ENCODE measurements at places on chromosomes 6 and 20.

GRCh38 chr6:139406577-139407343 is 32.3 kb upstream of the CITED2 start:
- DNase-seq = no peak

- DNase-seq = no peak
Measured at GRCh38 chr6:39077882-39078594, 29.5 kb downstream of the GLP1R start.

DNA sequence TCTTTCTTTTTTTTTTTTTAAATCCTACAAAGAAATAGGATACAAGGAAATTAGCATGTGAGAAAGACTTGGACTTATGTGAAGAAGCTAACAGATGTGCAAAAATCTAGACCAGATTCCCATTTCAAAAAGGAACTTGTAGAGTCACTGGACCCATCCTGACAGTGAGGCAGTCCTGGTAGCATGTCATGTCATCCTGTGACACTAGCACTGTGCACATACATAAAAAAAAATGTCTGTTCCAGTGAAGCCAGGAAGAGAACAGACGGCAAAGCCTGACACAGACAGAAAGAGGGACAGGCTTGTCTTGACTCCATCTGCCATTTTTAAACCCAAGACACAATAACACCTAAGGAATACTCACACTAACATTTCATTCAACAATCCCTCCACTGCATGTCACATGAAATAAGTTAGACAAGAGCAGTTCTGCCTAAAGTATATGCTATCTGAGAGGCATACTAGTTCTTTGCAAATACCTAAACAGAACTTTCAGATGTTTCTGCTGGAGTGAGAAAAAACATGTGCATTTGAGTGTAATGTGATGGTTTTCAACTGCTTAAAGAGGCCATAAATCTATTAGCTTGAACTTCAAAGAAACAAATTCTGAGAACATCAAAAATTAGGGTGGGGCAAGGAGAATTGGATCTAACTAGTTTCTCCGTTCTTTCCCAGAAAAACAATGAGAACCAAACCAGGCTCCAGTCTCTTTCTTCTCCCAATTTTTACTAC is 159.6 kb downstream of the BACH2 start:
- no peak for DNase-seq

GRCh38 chr6:64505312-64505711 is 869.7 kb downstream of the PHF3 start:
- no peak for DNase-seq

GRCh38 chr6:169274781-169275180 is 21.1 kb upstream of the THBS2 start:
- DNase-seq = no peak

DNA sequence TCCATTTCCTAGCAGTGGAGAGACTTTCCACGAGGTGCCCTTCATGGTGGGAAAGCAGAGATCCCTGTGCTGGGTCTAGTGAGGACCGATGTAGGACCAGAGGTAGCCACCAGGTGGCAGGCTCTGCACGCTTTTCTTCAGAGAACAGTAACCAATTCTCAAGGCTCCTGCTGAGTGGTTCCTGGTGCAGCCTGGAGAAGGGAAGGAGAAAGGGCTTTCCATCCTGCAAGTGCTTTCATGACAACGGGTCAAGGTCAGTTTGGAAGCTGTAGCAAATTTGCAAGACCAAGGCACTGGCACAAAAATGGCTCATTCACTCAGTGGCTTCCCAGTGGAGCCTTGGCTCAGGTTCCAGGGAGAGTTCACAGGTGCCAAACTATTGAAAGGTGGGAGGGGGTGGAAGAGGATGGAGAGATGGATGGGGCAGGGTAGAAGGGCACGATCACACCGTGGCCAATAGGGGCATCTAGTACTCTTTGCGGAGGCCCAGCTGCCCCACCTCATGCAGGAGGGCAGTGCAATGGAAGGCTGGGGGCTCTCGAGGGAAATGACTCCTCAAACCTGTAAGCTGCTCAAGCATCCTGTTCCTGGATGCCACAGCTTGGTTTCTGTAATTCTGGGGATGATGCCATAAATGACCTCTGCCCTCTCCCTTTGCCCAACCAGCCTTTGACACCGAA is 25.5 kb upstream of the KCNK16 start:
- DNase-seq = no peak

GRCh38 chr6:41518118-41518517 is 28.1 kb upstream of the FOXP4 start:
- DNase-seq = no peak

DNA sequence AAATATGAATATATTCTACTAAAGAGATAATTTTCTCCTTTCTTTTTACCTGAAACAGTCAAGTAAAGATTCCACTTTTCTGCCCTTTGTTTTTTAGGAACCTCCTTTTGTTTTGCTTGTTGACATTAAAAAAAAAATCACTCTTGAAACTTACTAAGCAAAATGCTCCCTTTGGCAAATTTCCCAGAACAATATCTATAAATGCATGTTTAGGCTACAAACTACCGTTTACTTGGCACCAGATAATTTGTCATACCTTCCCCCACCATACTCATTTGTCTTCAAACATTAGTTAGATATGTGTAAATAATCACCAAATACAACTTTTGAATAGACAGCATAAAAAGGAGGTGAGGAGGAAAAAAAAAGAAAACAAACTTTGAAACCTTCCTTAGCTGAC is 604.7 kb downstream of the RFPL4B start:
- DNase-seq = no peak

DNA sequence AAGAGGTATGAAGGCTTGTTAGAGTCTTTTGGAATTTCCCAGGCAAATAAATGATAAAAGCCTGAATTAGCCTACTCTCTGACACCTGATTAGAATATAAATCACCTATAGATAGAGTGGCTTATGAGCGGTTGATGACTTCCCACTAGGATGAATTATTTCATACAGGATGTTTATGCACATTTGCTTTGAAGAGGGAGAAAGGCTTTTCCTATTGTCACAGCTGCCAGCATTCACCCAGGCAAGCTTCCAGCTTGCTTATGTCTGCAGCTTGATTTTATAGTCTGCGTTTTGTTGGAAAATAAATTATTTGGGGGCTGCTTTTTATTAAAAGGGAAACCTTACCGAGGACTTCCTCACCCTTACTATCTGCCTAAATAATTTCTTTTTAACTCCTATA is 51.3 kb upstream of the EIF2S2 start:
- no peak for DNase-seq

DNA sequence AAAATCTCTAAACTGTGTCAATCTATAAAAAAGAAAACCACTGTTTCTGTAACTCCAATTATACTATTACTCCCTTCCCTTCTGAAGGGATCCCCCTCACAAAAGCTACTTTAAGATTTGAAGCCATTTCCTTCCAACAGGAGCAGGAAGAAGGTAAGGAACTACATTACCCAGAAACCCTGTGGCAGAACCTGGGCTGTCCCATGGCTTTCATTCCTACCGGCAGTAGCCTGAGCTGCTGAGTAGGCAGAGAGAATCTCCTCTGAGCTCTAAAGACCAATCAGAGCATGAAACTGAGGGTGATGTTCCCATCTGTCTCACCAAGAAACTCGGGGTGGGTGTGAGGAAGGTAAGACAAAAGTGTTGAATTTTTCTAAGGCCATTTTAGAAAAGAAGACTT is 108.0 kb upstream of the LRFN2 start:
- no peak for DNase-seq

GRCh38 chr20:58555078-58555765 is 40.0 kb upstream of the APCDD1L start:
- peak; percentile 49 for DNase-seq

- no peak for DNase-seq
Measured at GRCh38 chr20:24034820-24035219, 46.2 kb upstream of the GGTLC1 start.

DNA sequence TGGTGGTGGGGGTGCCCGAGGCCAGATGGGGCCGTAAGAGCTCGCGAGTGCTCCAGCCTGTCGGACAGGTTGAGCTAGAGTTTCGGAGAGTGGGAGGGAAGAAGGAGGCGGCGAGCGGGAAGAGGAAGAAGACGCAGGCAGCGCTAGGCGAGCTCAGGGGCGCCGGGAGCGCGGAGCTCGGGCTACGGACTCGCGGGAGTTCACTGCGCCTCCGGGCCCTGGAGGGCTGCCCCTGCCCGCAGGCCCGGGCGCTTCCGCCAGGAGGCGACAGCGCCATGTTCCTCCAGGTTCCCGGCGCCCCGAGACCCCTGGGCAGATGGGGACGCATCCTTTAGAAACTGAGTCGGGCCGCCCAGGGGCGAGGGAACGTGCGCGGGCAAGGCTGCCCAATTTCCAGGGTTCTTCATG is 984 bp downstream of the TFAP2C start:
- no peak for DNase-seq

DNA sequence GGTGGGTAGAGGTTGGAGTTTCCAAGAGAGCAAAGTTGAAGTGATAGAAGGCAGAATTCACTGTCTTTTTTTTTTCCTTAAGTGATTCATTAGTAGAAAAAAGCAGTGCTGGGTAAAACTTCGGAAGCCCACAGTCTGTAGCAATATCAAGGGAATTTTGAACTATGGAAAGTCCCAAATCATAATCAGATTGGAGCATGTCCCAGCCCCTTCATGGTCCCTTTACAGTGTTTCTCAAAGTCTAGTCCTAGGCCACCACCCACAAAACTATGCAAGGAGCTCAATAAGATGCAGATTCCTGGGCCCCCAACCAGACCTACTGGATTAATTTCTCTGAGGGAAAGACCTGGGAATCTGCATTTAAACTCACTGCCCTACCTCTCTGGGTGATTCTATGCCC is 22.6 kb downstream of the NEDD9 start:
- DNase-seq = no peak

- no peak for DNase-seq
Measured at GRCh38 chr6:169932491-169932890, 181.1 kb downstream of the ERMARD start.

DNA sequence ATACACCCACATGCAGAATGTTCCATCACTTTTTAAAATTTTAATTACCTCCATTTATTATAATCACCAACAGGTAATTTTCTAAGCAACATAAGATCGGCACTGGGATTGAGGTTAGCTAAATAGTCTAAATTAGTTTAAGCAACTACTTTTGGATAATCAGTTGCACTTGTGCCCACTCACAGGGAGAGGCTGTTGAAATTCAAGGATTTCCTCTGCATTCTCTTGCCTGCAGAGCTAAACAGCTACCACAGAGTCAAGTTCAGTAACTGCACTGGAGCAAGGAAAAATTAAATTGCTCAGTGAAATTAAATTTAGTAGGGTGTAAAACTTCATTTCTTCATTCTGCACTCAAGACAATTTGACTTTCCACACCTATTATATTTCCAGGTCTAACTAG is 120.7 kb upstream of the CCDC28A start:
- DNase-seq = no peak

- DNase-seq = peak; percentile 92
Measured at GRCh38 chr6:25193460-25194171, 85.6 kb upstream of the CARMIL1 start.

DNA sequence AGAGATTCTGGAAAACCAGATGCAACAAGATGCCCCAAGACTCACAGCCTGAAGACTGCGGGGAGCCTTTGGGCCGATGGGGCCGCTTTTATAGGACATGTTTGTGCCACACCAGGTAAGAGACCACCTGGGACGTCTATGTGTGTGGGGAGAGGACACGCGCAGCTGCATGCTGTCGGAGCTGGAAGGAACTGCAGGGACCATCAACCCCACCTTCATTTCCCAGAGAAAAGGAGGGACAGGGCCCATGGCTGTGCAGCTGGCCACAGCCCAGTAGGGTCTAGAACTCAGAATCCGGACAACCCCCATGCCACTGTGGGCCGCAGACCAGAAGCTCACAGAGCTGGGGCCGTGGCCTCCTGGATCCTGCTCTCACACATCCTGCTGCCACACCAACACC is 100.3 kb upstream of the MPC1 start:
- DNase-seq = no peak

- no peak for DNase-seq
Measured at GRCh38 chr6:56036916-56037600, 161.7 kb upstream of the BMP5 start.

GRCh38 chr6:25553502-25553901 is 98.5 kb upstream of the SCGN start:
- peak; percentile 31 for DNase-seq

DNA sequence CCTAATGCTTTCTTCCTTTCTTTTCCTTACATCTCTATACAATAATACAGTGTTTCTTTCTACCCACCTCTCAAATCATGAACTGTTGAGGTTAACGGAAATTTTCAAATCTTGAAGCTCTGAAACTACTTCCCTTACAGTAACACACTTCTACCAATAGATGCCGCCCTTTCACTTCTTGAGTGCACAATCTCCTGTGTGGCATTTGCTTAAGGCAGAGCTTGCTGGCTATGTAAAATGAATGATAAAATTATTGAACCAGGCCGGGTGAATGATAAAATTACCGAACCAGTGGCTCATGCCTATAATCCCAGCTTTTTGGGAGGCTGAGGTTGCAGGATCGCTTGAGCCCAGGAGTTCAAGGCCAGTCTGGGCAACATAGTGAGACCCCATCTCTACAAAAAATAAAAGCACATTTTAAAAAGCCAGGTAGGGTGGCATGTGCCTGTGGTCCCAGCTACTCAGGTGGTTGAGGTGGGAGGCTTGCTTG is 56.8 kb downstream of the KCNS1 start:
- no peak for DNase-seq

- DNase-seq = no peak
Measured at GRCh38 chr20:59214073-59214472, 50.5 kb downstream of the ZNF831 start.

DNA sequence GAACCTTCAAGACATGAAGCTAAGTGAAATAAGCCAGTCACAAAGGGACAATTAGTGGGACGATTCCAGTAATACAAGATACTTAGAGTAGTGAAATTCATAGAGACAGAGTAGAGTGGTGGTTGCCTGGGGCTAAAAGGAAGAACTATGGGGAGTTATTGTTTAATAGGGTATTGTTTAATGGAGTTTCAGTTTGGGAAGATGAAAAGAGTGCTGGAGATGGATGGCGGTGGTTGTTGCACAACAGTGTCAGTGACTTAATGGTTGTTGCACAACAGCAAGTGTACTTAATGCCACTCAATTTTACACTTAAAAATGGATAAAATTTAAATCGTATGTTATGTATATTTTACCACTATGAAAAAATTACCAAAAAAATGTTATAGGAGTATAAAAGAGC is 209.7 kb upstream of the TENT5A start:
- DNase-seq = no peak

DNA sequence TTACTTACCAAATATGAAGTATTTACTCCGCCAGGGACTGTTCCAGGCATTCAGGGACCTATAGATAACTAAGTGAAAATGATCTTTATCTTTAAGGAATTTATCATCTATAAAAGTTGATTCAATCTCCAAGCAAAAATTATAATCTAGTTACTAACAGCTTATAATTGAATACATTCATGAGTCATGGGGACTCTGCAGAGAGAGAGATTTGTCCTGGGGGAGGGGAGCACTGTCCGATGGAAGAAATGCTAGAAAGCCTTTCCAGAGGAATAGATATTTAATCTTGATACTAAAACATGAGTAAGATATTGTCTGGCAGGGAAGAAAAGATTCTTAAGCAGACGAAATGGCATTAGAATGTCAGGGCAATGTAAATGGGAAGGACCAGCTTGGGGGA is 139.3 kb downstream of the CD164 start:
- no peak for DNase-seq

DNA sequence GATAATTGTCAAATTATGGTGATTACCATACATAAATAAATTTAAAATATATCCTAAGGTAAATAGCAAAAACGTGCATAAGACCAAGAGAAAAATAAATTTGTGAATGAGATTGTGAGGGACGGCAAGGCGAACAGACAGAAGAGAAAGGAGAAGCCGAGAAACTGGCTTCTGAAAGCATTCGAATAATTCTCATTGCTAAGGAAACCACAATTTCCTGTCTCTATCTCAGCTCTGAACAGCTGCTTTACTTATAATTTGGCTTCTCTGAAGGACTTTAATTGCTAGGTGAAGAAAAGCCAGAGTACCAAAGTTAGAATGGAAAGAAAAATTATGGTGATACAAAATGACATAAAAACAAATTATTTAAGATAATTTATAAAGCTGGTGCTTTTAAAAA is 79.0 kb upstream of the RGS17 start:
- DNase-seq = no peak
